Mesendoderm (in vitro differentiated cells): ENCODE measurements at places on chromosomes 6 and 20.

DNA sequence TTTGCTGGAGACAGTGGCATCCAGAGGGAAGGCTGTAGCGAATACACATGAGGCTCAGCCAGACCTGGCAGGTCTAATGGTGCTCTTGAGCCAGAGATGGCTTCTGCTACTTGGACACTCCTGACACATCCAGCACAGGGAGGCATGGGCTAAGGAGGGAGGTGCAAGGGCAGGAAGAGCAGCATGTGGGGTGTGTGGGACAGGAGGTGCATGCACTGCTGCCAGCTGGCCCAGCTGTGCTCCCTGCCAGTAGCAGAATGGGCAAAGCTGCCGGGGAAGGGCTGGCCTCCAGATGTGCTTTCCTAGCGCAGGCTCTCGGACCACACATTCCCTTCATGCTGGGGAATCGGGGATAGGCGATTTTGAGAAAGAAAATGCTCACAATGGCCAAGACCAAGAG is 309.2 kb downstream of the CDC5L start:
- no peaks in the 10 kb centered on the region for H3K27me3 ChIP-seq
- H3K27ac ChIP-seq, result no peak overlapping the region
- DNase-seq, result peak; percentile 21
- H3K36me3 ChIP-seq, result no peaks in the 10 kb centered on the region
- H3K4me1 ChIP-seq, result peaks cover 2% of the 10 kb centered on the region

GRCh38 chr6:10441655-10442009 is 26.8 kb upstream of the TFAP2A start:
- H3K27me3 ChIP-seq, result no peaks in the 10 kb centered on the region
- no peaks in the 10 kb centered on the region for H3K4me1 ChIP-seq
- no peak overlapping the region for H3K4me3 ChIP-seq
- DNase-seq, result no peak

GRCh38 chr6:136609873-136610706 is 59.9 kb upstream of the MAP7 start:
- H3K4me1 ChIP-seq, result peaks cover 3% of the 10 kb centered on the region
- H3K36me3 ChIP-seq, result no peaks in the 10 kb centered on the region
- H3K27me3 ChIP-seq, result no peaks in the 10 kb centered on the region
- H3K27ac ChIP-seq, result no peak overlapping the region
- H3K4me3 ChIP-seq, result no peak overlapping the region

DNA sequence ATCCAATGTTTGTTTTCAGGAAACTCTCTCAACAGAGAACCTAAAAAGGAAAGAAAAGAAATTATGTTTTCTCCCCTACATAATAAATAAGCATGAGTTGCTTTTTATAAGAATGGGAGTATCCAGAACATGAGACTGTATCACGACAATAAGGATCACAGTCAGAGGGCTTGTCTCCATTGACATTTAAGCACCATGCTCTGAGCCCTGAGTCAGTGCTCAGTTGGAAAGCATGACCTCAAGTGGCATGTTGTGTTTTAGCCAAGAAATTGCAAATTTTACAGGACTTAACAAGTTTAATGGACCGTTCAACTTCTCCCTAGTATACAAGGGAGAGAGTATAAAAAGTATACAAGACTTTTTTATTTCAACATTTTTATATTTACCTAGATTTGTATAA is 431.6 kb downstream of the GJA1 start:
- no peaks in the 10 kb centered on the region for H3K27me3 ChIP-seq
- H3K36me3 ChIP-seq, result no peaks in the 10 kb centered on the region
- no peaks in the 10 kb centered on the region for H3K4me1 ChIP-seq
- H3K27ac ChIP-seq, result no peak overlapping the region

- no peaks in the 10 kb centered on the region for H3K4me1 ChIP-seq
- H3K4me3 ChIP-seq, result no peak overlapping the region
- no peak overlapping the region for H3K27ac ChIP-seq
- no peaks in the 10 kb centered on the region for H3K36me3 ChIP-seq
These were observed 152.4 kb downstream of the SOBP start for GRCh38 chr6:107642095-107642860.

GRCh38 chr6:42778122-42778521 is 3.7 kb upstream of the BICRAL start:
- H3K36me3 ChIP-seq, result no peaks in the 10 kb centered on the region
- no peak for DNase-seq
- no peak overlapping the region for H3K4me3 ChIP-seq

- no peaks in the 10 kb centered on the region for H3K27me3 ChIP-seq
- no peak overlapping the region for H3K4me3 ChIP-seq
- peak; percentile 37 for DNase-seq
- H3K4me1 ChIP-seq, result no peaks in the 10 kb centered on the region
- H3K27ac ChIP-seq, result no peak overlapping the region
These were observed 341.0 kb upstream of the SULF2 start for GRCh38 chr20:48126227-48126740.

GRCh38 chr6:83978324-83978734 is 55.2 kb upstream of the MRAP2 start:
- no peaks in the 10 kb centered on the region for H3K36me3 ChIP-seq
- H3K4me1 ChIP-seq, result peaks cover 2% of the 10 kb centered on the region
- DNase-seq, result peak; percentile 37
- no peak overlapping the region for H3K27ac ChIP-seq
- no peak overlapping the region for H3K4me3 ChIP-seq
